ENCODE measurements at places on chromosomes 4 and X.

DNA sequence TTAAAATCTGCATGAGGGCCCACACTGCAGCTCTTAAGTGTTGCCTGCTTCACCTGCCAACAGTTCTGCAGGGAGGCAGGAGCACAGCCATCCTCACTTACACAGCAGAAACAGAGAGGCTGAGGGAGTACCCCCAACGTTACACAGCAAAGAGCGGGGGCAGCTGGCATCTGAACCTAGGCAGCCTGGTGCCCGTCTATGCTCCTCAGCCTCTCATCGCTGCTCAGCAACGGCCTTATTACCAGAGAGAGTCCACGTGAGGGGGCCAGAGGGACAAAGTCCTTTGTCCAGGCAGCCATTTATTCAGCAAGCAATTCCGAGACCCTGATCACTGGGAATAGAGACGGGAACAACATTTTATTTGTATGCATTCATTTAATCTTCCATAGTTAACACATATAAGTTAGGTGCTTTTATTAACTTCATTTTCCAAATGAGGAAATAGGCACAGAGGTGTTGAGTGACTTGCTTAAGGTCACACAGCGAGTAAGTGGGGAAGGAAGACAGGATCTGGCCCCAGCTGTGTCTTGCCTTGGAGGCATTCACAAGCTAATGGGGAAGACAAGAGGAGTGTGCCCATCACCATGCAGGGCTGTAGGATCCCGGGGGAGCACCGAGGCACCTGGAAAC lies 52.2 kb upstream of the SORCS2 start:
- no peak for DNase-seq

DNA sequence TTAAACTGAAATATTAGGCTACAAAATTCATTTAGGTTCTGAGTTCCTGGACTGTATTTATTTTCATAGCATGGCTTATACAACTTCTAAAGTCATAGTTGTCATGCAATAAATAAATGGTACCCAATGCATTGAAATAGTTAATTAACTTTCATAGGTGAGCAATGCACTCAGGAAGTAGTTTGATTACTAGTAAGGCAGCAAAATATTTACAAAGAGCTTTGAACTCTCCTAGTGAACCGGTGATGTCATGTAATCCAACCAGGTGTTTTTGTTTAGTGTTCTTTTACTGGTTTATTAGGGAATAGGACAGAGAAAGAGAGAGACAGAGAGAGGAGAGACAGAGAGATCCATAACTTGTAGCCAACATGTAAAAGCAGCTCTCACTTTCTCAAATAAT lies 228.6 kb upstream of the CTSO start:
- no peak for DNase-seq

GRCh38 chr4:148850257-148850995 lies 408.2 kb upstream of the NR3C2 start:
- no peak for DNase-seq

GRCh38 chrX:125289920-125290319 lies 29.8 kb upstream of the TEX13C start:
- no peak for DNase-seq

DNA sequence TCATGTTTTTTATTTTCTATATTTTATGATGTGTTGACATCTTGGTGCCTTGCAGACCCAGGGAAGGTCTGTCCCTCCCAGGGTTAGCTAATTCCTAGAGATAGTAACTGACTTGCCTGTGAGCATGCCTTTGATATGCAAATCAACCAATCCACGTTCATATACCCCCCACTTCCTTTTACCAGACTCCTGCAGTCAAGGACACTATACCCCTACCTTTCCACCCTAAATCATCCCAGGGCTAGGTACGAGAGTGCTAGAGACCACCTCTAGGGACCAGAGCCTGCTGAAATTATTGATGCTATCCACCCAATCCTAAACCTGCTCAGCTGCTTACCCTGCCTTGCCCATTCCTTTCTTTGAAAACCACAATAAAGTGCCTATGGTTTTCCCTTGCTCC lies 7.5 kb upstream of the PHEX start:
- DNase-seq, result no peak

Data from B cell (primary cell).